ENCODE measurements at places on chromosomes 12 and 14.

DNA sequence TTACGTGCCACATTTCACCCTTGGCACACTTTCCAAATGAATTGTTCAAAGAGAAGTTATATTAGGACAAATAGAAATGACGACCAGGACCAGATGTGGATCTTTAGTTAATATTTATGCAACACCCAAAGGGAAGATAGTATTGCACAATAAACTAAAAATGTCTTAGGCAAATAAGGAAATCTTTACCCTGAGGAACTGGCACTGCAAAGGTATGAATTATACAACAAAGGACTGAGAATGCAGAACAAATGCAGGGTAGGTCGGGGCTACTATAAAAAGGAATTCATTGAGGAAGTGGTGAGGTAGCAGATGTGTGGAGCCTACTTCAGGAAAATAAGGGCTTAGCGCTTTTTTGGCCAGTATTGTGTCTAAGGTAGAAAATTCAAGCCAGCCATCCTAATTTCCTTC, 3.9 kb upstream of the TMTC2 start:
- no peak for DNase-seq

GRCh38 chr12:127909041-127909440, 357.9 kb upstream of the TMEM132C start:
- no peak for DNase-seq

DNA sequence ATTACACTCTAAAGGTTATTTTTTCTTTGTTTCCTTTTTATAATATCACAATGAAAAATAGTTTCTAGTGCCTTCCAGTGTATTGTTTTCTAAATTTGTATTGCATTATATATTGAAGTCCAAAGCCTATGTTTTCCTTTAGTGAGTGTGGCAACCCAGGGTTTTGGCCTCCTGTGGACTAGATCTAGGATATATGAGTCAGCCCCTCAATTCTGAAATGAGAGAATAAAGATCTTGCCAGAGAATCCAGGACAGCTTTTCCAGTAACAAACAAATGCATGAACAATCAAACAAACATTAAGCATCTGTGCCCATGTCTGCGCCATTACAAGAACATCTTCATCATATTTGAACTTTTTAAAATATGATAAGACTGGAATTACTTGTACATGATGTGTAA, 70.7 kb upstream of the SSTR1 start:
- DNase-seq, result peak; percentile 59

GRCh38 chr12:95605087-95605486, 53.8 kb upstream of the USP44 start:
- peak; percentile 77 for DNase-seq

DNA sequence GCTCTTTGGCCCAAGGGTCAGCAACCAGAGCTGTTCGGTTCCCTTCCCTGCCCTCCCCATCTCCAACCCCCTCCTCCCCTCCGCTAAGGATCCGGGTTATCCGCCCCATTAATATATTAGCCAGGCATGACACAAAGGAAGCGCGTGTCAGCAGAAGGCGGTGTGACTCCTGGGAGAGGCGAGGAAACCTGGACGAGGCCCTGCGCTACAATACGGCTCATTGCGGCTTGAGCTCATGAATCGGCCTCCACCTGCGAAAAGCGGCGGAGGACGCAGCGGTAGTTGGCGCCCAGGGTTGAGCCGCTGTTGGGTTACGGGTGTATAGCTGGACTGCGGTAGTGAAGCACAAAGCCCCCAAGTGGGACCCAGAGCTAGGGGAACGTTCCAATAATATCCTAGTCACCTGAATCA, 9.9 kb downstream of the FOXA1 start:
- no peak for DNase-seq

GRCh38 chr14:83556746-83557453, 1973.0 kb upstream of the FLRT2 start:
- DNase-seq, result peak; percentile 91

DNA sequence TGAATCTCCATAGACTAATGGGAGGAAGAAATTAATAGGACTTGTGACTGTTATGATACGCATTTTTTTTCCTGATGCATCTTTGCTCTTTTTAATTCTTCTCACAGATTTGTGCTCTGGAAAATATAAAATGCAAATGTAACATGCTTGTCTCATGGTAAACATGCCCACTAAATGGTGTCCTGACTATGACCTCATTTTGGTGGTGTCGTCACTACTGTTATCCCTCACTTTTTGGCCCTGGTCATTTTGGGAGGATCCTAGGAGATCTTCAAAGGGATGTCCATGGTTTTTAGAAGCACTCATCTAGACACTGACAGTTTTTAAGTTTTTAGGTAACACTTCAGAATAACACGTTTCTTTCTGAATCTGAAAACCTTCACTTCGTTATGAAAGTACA, 790.8 kb upstream of the FBXO33 start:
- no peak for DNase-seq

DNA sequence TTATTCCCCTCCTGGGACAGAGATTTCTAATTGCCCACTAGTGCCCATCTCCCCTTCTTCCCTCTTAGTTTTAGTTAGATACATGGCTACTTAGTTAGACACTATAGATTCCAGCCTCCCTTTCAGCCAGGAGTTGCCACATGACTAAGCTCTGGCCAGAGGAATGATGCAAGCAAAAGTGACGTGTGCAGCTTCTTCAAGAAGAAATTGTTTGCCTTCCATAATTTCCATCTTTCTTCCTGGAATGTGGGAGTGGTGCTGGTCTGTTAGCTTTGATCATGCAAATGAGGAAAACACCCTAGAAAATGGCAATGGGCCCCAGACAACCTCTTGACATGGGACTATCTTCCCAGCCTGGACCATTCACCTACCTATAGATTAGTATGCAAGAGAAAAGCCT, 21.4 kb downstream of the CCDC177 start:
- peak; percentile 75 for DNase-seq

DNA sequence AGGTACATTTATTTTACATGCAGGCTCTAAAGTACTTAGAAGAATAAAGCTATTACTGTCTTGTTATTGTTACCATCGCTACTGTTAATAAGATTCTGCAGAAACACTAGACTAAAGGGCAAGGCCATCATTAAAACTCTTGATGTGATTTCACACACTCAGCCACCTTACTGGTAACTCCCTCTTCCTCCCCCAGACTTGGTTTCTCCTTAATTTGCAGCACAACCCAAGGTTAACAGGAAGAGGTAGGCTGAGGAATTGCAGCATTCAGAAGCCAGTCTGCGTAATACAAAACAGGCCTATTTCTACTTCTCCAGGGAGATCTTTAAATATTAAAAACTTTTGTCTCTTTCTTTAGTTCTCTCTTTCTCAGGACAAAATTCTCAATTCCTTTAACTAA, 210.3 kb downstream of the BTG1 start:
- DNase-seq, result no peak

- peak; percentile 67 for DNase-seq
Measured at GRCh38 chr14:32010604-32011125, 66.4 kb upstream of the ARHGAP5 start.

GRCh38 chr12:107066691-107067090, 26.7 kb downstream of the CRY1 start:
- DNase-seq, result no peak

DNA sequence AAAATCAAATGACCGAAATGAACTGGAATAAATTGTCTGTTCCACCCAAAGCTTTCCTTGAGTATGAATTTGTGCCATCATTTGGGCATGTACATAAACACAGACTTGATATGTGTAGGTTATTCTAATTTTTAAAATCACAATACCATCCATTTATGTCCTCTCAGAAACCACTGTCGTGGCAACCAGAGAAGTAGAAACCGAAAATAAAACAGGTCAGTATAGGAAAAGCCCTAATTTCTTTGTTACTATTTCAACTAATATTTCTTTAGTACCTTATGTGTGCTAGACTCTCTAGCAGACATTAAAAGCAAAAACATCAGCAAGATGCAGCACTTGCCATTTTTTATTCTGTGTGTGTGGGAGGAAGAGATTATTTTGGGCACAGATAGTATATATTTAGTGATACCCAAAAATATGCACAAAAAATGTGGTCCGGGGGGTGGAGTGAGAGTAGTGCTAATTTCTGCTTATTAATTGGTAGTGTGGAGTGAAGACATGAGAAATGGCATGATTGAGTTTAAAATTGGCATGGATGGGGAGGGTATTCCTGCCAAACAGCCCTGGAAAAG, 130.8 kb upstream of the CNTN1 start:
- DNase-seq, result no peak

GRCh38 chr14:90649557-90650135, 166.6 kb downstream of the TTC7B start:
- DNase-seq, result no peak

- DNase-seq, result peak; percentile 33
Measured at GRCh38 chr12:38328306-38328895, 11.8 kb downstream of the ALG10B start.

- DNase-seq, result no peak
Measured at GRCh38 chr14:101557811-101558738, 3.2 kb upstream of the DIO3 start.

- no peak for DNase-seq
Measured at GRCh38 chr12:116196226-116196625, 81.3 kb downstream of the MED13L start.
